ENCODE measurements at places on chromosomes 13 and 19.

DNA sequence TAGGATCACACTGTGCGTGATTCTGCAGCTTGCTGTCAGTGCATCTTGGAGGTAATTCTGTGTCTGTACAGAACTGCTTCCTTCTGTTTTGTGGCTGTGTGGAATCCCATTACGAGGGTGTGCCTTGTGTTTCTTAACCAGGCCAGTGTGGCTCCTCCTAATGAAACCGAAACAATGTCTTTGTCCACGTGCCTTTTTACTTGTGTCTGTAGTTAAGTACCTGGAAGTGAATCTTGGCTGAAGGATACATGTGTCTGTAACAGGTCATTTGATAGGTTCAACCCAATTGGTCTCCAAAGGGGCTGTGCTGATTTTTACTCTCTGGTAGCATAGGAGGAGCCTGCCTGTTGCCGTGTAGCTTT is 13.1 kb downstream of the NOP53 start:
- no peak for DNase-seq

DNA sequence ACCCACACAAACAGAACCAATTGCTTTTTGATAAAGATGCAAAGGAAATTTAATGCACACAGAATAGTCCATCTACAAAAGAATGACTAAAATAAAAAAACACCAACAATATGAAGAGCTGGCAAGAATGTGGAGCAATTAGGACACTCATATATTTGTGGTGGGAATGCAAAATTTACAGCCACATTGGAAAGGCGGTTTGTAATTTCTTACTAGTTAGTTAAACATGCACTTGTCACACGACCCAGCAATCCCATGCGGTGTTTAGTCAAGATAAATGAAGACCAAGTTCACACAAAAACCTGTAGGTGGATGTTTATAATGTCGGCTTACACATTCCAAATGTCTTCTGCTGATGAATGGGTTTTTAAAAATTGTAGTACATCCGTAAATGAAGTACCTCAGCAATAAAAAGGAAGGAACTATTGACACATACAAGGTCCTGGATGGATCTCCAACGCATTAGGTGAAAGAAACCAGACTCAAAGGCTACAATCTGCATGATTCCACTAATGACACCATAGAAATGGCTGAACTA is 5.2 kb downstream of the GRTP1 start:
- no peak for DNase-seq

DNA sequence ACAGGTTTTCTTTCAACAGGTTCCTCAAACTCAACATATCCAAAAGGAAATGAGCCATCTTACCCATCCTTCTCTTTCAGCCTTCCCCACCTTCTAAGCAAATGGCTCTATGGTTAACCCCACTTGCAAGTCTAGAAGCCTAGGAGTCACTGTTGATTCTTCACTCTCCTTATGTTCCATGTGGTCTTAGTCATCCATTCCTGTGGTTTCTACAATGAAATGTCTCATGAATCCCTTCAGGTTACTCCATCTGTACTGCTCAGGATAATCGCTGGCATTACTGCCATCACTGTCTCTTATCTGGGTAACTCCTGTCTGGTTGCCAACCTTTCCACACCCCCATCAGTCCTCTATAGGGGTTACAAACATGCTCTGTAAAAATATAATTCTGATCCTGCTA is 381.3 kb downstream of the ENOX1 start:
- peak; percentile 5 for DNase-seq

GRCh38 chr13:100106005-100106404 is 17.1 kb downstream of the PCCA start:
- no peak for DNase-seq

GRCh38 chr19:48394331-48395169 is 1.1 kb downstream of the GRIN2D start:
- no peak for DNase-seq

DNA sequence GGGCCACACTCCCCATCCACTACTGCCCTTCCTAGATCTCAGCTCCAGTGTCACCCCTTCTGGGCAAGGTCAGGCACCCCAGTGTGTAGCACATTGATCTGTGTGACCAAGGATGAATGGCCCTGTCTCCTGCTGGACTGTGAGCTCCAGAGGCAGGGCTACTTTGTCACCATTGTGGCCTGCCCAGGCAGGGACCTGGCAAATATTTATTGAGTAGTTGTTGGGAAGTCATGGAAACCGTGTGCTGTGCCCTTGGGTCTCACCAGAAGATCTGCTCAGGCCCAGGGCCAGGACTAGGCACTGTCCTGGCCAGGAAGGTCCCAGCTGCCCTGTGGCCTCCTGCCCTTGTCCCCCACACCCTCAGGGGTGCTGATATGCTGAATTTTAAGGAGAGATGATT is 10.5 kb downstream of the NACC1 start:
- DNase-seq = no peak

DNA sequence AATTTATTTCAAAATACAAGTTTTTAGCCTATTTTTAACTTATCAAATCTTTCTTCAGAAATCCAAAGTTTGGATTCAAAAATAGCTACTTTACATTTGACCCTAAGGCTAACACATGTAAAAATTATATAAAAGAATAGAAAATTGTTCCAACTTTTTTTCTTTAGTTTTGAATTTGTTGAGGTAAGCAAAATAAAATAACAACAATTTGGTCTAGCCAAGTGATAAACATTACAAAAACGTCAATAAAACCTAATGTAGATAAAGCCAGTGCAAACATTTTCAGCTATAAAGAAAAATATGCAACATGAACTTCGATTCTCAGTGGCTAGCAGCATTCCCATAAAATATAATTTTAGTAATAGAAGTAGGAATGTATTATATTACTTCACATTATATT is 400.3 kb downstream of the PCDH9 start:
- DNase-seq = no peak

DNA sequence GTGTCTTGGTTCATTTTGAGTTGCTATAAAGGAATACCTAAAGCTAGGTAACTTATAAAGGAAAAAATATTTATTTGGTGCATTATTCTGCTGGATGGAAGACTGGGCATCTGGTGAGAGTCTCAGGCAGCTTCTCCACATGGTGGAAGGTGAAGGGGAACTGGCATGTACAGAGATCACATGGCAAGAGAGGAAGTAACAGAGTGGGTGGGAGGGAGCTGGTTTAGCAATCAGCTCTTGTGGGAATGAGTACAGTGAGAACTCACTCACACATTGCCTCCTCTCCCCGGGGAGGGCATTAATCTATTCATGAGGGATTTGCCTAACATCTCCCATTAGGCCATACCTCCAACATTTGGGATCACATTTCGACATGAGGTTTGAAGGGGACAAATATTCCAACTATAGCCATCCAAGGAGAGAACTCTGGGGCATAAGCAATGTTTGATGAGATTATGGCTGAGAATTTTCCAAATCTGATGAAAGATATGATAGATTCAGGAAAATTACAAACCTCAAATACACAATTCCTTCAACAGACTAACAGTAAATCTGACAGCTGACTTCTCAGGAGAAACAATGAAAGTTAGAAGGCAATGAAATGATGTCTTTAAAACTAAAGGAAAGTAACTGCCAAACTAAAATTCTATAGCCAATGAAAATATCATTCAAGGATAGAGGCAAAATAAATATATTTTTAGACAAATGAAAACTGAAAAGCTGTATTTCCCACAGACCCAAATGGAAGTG is 52.5 kb downstream of the MTUS2 start:
- DNase-seq = no peak

DNA sequence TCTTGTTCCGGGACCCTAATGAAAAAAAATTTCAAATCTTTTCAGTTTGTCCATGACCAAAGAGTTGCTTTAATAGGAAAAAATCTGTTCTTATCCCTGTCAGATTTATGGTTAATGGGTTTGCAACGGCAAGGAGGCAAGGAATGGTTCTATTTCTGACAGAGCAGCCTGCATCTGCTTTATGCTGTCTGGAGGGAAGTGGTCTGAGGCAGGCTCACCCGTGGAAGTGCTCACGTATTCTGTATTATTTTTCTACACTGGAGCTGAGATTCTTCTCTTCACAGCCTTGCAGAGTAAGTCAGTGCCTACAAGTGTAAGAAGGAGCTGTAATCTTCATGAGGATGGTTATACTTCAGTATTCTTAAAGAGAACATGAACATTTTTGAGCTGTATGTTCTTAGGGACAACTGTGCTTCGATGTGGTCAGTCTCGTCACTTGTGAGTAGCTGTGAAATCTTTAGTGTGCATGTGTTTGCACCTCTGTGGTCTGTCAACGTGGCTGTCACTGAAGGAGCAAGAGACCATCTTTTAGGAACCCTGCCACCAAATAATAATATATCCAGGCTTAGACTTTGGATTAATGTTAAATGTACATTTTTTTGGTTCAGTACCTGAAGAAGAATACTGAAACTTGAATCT is 114.3 kb downstream of the DNAJC3 start:
- DNase-seq = no peak

- no peak for DNase-seq
Measured at GRCh38 chr13:58617880-58618665, 986.5 kb downstream of the PCDH17 start.

GRCh38 chr13:104996022-104996421 is 1539.4 kb downstream of the EFNB2 start:
- DNase-seq = no peak

- no peak for DNase-seq
Measured at GRCh38 chr19:18718015-18718526, 34.6 kb downstream of the CRTC1 start.

DNA sequence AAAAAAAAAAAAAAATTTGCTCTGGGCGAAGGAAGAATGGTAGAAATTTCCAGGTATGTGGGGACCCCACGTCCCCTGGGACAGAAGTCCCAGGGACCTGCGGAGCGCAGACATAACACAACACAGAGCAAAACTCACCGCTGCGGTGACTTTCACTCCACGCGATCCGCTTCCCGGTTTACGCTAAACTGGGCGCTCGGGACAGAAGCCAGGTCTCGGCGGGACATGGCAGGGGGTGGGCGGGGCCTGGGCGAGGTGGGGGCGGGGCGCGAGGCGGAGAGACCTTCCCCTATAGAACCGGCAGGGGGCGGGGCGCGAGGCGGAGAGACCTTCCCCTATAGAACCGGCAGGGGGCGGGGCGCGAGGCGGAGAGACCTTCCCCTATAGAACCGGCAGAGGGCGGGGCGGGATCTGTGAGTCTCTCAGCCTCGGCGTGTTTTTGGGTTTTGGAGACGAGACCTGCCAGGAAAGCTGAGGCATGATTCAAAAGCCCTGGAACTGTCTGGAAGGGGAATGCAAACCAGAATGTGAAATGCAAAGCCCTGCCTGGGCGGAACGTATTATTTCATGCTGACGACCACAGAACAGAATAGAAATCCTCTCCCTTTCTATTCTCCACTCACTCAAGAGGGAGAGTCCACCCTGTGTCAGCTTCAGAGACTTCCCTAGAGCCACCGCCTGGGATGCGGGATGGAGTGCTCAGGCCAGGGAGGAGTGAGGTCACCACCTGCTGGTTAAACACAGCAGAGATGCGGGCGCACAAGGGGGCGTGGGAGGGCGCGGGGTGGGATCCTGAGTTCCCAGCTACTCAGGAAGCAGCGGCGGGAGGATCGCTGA is 20.2 kb upstream of the ERVV-1 start:
- peak; percentile 73 for DNase-seq

DNA sequence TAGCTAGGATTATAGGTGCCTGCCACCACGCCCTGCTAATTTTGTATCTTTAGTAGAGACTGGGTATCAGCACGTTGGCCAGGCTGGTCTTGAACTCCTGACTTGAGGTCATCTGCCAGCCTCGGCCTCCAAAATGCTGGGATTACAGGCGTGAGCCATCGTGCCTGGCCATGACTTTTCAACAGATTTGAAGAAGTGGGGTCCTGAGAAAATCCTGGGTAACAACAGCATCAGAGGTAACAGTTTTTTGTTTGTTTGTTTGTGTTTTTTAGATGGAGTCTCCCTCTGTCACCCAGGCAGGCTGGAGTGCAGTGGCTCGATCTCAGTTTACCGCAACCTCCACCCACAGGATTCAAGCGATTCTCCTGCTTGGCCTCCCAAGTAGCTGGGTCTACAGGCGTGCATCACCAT is 3.7 kb downstream of the JUNB start:
- no peak for DNase-seq

GRCh38 chr13:38415233-38415632 is 65.6 kb downstream of the UFM1 start:
- no peak for DNase-seq

DNA sequence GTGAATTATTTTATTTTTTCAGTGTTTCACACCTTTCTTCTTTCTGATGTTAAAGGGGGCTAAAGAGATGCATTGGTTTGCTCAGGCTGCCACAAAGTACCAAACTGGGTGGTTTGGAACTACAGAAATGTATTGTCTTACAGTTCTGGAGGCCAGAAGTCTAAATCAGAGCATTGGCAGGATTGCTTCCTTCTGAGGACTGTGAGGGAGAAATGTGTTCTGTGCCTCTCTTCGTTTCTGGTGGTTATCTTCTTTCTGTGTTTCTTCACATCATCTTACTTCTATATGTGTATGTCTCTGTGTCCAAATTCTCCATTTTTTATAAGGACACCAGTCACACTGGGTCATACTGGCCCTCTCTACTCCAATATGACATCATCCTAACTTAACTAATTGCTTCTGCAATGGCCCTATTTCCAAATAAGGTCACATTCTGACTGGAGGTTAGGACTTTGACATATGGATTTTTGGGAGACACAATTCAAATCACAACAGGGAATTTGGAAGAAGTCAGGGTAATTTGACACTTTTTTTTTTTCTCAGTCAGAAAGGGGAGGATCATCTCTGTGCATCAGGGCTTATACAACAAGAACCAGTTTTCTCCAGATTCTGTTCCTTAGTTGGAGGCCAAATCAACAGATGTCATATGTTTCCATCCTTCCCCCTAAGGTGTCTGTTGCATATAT is 188.2 kb downstream of the KCNRG start:
- no peak for DNase-seq

DNA sequence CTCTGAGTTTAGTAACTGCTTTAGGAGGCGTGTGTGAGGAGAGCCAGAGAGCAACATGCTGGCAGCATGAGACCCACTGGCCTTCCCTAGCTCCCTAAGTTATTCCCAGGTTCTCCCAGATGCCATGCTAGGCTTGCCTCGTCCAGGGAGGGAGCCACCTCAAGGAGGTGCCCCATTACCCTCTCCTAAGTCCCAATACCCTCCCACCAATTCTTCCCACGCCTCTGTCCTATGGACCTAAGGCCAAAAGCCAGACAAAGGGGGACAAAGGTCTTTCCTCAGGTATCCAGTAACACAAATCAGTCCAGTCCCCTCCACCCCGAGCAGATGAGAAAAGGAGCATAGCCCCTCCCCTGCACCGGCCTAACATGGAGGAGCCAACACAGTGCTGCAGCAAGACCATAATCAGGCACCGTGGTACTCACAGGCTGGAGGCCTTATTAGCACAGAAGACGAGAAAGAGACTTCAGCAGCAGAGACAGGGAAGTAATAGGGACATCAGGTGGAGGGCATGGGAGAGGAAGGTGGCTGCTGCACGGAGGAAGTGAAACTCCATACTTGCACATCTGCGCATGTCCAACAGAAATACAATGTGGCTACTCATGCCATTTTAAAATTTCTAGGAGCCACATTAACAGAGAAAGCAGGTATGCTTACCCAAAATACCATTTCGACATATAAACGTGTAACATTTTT is 46.3 kb downstream of the BRD4 start:
- DNase-seq = no peak

- DNase-seq = no peak
Measured at GRCh38 chr19:29643361-29643935, 21.8 kb upstream of the PLEKHF1 start.

- DNase-seq = peak; percentile 83
Measured at GRCh38 chr19:50449236-50449899, 16.7 kb downstream of the MYBPC2 start.
